Pancreas (tissue), 10 donors: ENCODE measurements at places on chromosomes 5 and 9. TPM values are rescaled to one million over a fixed set of nuclear protein-coding genes. Genes with fewer than 3 reads are reported as not detected.

The PKD2L2 gene
- 0.05 TPM for polyA plus RNA-seq

GRCh38 chr5:128905568-128906110, 59.6 kb upstream of the SLC27A6 start:
- no peaks in the 10 kb centered on the region for H3K4me1 ChIP-seq
- no peak overlapping the region for H3K4me3 ChIP-seq
- no peak overlapping the region for H3K27ac ChIP-seq
- no peak for DNase-seq
- no peaks in the 10 kb centered on the region for H3K36me3 ChIP-seq

GRCh38 chr5:174998131-174998730, 273.8 kb downstream of the MSX2 start:
- H3K36me3 ChIP-seq: no peaks in the 10 kb centered on the region
- H3K27me3 ChIP-seq: no peaks in the 10 kb centered on the region
- no peak overlapping the region for H3K4me3 ChIP-seq
- H3K4me1 ChIP-seq: no peaks in the 10 kb centered on the region

The SPAG8 gene
- polyA plus RNA-seq: 1.6 TPM

GRCh38 chr9:22008384-22008716, 755 bp downstream of the CDKN2B start:
- H3K4me1 ChIP-seq: peaks cover 7% of the 10 kb centered on the region
- H3K27ac ChIP-seq: peak overlapping the region; percentile 83
- peak overlapping the region; percentile 71 for H3K4me3 ChIP-seq
- H3K36me3 ChIP-seq: no peaks in the 10 kb centered on the region
- H3K27me3 ChIP-seq: peaks cover 15% of the 10 kb centered on the region

DNA sequence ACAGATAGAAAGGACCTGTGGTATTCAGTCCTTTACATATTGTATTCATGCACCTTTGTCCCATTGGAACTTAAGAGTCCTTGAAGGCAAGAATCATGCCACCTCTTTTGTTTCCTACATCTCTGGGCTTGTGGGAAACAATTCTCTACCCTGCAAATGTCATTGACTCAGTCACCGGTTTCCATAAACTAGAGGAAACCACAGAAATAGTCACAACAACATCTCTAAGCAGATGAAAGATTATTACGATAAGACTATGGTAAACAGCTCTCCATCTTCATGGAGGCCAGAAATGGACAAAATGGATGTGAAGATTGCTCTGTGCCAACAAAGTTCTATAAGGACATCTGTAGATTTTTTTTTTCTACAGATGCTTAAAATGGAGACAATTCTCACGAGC, 165.5 kb downstream of the PIK3R1 start:
- DNase-seq: no peak
- H3K4me1 ChIP-seq: peaks cover 10% of the 10 kb centered on the region
- no peak overlapping the region for H3K4me3 ChIP-seq
- no peaks in the 10 kb centered on the region for H3K27me3 ChIP-seq
- no peaks in the 10 kb centered on the region for H3K36me3 ChIP-seq
- H3K27ac ChIP-seq: no peak overlapping the region

GRCh38 chr9:109270971-109271925, 49.6 kb downstream of the EPB41L4B start:
- no peaks in the 10 kb centered on the region for H3K36me3 ChIP-seq
- no peak for DNase-seq
- peak overlapping the region; percentile 8 for H3K27ac ChIP-seq
- H3K4me1 ChIP-seq: peaks cover 30% of the 10 kb centered on the region

- H3K27me3 ChIP-seq: peaks cover 2% of the 10 kb centered on the region
- no peaks in the 10 kb centered on the region for H3K36me3 ChIP-seq
- DNase-seq: no peak
- H3K4me1 ChIP-seq: no peaks in the 10 kb centered on the region
- H3K27ac ChIP-seq: no peak overlapping the region
Observed at GRCh38 chr5:77876862-77877502, 100.8 kb upstream of the TBCA start.

- H3K27ac ChIP-seq: no peak overlapping the region
- no peak overlapping the region for H3K4me3 ChIP-seq
- DNase-seq: no peak
- no peaks in the 10 kb centered on the region for H3K4me1 ChIP-seq
Observed at GRCh38 chr5:5979377-5979760, 399.0 kb downstream of the MED10 start.

- no peaks in the 10 kb centered on the region for H3K4me1 ChIP-seq
- H3K36me3 ChIP-seq: no peaks in the 10 kb centered on the region
- no peak for DNase-seq
- H3K4me3 ChIP-seq: no peak overlapping the region
- no peaks in the 10 kb centered on the region for H3K27me3 ChIP-seq
- H3K27ac ChIP-seq: no peak overlapping the region
Observed at GRCh38 chr5:68011801-68012200, 203.8 kb upstream of the PIK3R1 start.

GRCh38 chr5:22596404-22596970, 256.7 kb downstream of the CDH12 start:
- H3K4me3 ChIP-seq: no peak overlapping the region
- H3K4me1 ChIP-seq: no peaks in the 10 kb centered on the region

The ADGRD2 gene
- 0.23 TPM for polyA plus RNA-seq

DNA sequence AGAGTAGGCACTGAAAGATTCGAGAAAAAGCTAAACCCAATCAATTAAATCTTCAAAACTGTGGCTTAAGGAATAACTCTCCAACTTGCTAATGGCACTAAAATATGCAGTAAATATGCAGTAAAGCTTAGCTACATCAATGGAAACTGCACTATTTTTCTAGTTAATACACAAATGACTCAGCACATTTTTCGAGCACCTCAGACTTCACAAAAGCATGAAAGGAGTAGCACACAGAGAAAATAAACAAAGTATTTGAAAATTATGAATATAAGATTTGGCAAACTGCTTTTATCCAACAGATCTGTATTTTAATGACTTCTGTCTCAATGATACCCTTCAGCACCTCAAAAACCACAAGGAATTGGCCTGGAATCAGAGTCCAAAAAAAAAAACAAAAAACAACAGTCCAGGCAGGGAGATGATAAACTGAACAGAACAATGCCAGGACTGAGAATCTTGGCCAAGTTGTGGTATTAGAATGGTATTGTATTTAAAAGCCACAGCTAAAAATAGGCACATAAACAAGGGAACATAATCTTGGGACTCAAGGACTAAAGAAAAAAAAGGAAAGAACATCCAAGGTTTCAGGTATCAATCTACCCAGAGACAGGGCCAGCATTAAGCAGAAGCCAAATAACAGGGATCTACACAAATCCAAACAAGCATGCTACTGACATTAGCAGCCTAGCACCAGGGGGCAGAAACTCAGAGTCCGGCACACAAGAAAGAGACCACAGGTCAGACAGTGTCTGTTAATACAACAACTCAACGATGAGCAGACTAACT, 21.4 kb downstream of the TMEM245 start:
- peak overlapping the region; percentile 53 for H3K27ac ChIP-seq
- H3K4me3 ChIP-seq: no peak overlapping the region
- no peak for DNase-seq

DNA sequence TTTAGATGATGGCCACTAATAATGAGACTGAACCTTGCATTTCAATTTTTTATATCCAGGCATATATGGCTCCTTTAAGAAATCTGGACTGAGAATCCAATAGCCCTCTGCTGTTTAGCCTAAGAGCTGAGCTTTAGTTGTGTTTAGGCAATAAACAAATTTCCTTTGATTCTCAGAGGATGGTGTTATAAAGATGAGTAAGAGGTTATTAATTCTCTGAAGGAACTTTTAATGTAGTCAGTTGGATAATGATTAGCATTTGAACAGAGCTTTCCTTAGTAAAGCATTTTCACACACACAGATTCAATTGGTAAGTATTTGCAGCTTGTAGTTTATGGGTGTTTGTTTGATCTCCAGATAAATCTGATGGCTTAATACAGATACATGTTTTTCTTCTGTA, 149.6 kb downstream of the PRR16 start:
- no peaks in the 10 kb centered on the region for H3K4me1 ChIP-seq
- H3K27ac ChIP-seq: no peak overlapping the region
- no peaks in the 10 kb centered on the region for H3K36me3 ChIP-seq

The GABRA1 gene
- polyA plus RNA-seq: 0.45 TPM

The PPP3R2 gene
- polyA plus RNA-seq: not detected

DNA sequence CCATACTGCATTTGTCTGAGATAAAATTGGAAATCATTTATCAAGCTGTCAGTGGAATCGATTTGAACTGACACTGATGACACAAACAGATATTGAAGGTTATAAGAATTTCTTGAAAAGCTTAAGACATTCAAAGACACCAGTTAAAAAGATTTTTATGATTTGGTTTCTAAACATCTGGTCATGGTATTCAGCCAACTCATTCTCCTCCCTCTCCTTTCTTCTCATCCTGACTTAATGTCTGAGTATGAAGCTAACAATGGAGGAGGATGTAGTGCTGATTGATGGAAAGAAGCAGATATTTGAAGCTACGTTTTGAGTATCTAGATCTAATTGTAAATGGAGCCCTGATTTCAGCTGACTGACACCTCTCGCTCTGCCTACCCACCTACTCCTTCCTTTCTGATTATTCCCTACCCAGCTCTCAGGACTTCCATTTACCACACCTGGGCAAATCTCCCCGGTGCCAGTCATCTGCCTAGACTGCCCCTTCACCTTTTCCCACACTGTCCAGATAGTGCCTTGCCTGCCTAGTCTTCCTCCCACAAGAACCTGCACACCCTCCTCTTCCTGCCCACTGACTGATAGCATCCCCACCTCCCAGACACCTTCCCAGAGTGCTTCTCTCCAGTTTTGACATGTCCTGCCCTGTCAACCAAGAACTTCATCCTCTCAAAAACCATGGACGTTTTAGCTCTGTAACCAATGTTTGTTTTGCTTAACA, 20.7 kb upstream of the LIFR start:
- no peak overlapping the region for H3K27ac ChIP-seq
- peaks cover 3% of the 10 kb centered on the region for H3K4me1 ChIP-seq
- H3K36me3 ChIP-seq: no peaks in the 10 kb centered on the region

The PCDHGB3 gene
- 0.99 TPM for polyA plus RNA-seq

- no peaks in the 10 kb centered on the region for H3K4me1 ChIP-seq
- no peak overlapping the region for H3K27ac ChIP-seq
- H3K27me3 ChIP-seq: no peaks in the 10 kb centered on the region
- no peak overlapping the region for H3K4me3 ChIP-seq
Observed at GRCh38 chr5:146137967-146138403, 32.6 kb upstream of the PLAC8L1 start.

DNA sequence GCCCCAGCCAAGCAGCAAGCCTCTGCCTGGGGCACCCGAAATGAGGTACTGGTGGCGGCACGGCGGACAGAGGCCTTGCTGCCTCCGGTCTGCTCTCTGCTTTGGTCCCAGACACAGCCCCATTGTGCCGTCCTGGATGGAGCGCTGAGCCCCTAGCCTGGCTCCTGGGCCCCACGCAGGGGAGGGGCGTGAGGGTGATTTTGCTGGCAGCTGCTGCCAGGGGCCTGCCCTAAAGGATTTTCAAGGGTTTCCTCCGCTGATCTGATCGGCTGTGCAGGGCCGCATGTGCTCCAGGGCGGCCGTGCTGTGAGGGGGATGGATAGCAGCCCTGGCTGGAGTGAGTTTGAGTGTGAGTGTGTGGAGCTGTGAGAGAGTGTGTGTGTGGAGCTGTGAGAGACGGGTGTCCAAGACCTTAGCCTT, 1.3 kb downstream of the GPSM1 start:
- peak overlapping the region; percentile 59 for H3K4me3 ChIP-seq
- no peaks in the 10 kb centered on the region for H3K27me3 ChIP-seq
- peak; percentile 68 for DNase-seq
- peaks cover 10% of the 10 kb centered on the region for H3K4me1 ChIP-seq

DNA sequence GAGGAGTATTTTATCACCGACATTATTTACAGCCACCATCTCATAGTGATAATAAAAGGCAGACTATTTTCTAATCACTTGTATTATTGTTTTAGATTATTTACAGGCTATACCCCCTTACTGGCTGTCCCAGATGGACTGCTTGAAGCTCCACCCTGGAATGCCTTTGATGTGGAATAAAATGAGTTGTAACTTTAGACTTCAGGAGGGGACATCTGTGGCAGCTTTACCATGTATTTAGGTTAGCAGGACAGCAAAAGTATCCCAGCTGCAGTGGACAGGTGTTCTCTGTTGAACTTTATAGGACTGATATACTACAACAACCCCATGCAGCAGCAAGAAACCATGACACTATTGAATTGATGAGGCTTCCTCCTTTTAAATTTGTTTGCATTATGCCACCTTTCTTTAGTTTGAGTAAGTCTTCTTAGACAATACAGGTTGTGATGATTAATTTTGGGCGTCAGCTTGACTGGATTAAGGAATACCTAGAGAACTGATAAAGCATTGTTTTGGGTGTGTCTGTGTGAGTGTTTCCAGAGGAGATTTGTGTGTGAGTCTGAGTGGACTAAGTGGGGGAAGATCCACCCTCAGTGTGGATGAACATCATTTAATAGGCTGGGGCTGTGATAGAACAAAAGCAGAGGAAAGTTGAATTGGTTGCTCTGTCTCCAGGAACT, 29.2 kb upstream of the C9orf57 start:
- H3K27me3 ChIP-seq: no peaks in the 10 kb centered on the region
- H3K27ac ChIP-seq: no peak overlapping the region
- no peaks in the 10 kb centered on the region for H3K4me1 ChIP-seq
- H3K36me3 ChIP-seq: no peaks in the 10 kb centered on the region
- no peak overlapping the region for H3K4me3 ChIP-seq

DNA sequence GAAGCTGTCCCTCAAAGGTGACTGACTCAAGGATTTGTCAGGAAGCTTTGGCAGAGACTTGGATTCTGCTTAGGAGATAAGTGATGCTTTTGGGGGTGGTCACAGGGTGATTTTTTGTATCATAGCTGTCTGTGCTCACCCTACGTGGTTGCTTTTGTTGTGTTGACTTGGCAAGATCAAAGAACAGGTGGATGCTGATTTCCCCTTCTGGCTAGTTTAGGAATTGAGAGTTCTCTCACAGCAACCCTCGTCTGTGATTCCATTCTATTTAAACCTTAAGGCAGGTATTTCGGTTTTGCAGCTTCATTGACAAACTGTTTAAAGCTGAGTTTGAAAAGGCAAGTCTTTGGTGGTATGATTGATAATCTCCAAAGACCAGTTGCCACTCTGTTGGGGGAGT, 27.2 kb downstream of the ARHGAP26 start:
- no peak overlapping the region for H3K4me3 ChIP-seq
- no peaks in the 10 kb centered on the region for H3K36me3 ChIP-seq
- no peaks in the 10 kb centered on the region for H3K27me3 ChIP-seq
- DNase-seq: no peak
- no peak overlapping the region for H3K27ac ChIP-seq

The ZBED3 gene
- polyA plus RNA-seq: 6.7 TPM

DNA sequence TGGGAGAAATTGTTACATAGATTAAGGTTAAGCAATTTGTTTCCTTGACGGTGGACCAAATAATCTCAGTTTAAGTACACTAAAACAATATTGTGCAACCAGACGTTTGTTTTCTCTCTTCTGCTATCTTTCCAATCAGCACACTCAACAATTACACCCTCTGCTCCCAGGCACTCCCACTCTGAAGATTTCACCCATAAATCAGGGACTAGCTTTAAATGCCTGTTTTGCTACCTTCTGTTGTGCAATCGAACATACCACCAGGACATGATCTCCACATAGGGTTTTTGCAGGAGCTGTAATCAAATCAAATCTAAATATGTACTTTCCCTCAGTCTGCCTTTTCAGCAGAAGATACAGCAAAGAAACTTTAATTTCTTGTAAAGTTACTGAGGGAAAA, 405.8 kb upstream of the TLE4 start:
- H3K27ac ChIP-seq: no peak overlapping the region
- no peaks in the 10 kb centered on the region for H3K4me1 ChIP-seq
- H3K36me3 ChIP-seq: no peaks in the 10 kb centered on the region
- DNase-seq: no peak
- no peaks in the 10 kb centered on the region for H3K27me3 ChIP-seq

The ARAP3 gene
- polyA plus RNA-seq: 11.9 TPM

The CAVIN4 gene
- polyA plus RNA-seq: 0.08 TPM

The ADAMTS12 gene
- 0.34 TPM for polyA plus RNA-seq

The SHISAL2B gene
- 14.3 TPM for polyA plus RNA-seq

The FREM1 gene
- 15.4 TPM for polyA plus RNA-seq

GRCh38 chr9:68974431-68974830, 39.5 kb downstream of the PRKACG start:
- DNase-seq: no peak
- H3K27ac ChIP-seq: no peak overlapping the region
- no peak overlapping the region for H3K4me3 ChIP-seq
- H3K4me1 ChIP-seq: peaks cover 8% of the 10 kb centered on the region
